ENCODE measurements at places on chromosomes 5 and 9.
A peak's percentile ranks its signal among the peaks of the same experiment; 100 is the strongest.

DNA sequence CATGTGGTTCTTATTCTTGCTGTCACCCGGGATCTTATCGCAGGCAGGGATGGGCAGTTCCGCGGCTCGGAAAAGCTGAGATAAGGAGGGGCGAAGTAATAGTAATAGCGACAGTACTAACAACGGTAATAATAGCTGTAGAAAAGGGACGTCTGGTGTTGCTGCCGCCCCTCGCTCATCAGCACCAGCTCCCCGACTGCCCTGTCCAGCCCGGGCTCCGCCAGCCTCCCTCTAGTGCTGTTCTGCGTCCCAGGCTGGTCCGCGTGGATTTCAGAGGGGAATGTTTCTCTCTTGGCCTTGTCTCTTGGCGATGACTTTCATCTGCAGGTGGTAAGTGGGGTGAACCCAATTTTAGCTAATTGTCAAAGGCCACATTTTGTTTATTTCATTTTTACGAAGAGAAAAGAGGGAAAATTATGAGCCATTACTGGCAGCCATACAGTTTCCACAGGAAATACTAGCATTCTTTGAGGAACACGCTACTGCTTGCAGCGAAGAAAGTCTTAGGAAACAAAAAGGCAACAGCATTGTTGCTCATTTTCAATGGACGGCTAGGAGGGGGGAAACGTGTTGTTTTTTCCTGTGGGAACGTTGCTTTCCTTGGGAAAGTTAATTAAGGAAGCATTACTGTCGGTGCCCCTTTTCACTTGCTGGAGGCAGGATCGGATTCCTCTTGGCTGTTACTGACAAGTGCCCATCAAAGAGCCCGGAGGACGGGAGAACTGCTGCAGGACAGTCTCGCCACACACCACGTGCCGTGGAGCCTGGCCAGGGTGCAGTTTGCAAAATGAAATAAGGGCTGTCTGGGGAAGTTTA is 762 bp downstream of the SNCAIP start:
- DNase-seq: no peak

DNA sequence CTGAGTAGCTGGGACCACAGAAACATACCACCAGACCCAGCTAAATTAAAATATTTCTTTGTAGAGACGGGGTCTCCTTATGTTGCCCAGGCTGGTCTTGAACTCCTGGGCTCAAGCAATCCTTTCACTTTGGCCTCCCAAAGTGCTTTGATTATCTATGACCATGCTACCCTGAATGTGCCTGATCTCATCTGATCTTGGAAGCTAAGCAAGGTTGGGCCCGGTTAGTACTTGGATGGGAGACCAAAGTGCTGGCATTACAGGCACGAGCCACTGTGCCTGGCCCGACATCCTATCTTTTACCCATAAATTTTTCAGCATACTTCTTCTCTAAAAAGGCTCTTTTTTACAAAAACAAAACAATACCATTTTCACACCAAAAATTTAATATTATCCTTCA is 137.0 kb upstream of the LRRTM2 start:
- DNase-seq: no peak

DNA sequence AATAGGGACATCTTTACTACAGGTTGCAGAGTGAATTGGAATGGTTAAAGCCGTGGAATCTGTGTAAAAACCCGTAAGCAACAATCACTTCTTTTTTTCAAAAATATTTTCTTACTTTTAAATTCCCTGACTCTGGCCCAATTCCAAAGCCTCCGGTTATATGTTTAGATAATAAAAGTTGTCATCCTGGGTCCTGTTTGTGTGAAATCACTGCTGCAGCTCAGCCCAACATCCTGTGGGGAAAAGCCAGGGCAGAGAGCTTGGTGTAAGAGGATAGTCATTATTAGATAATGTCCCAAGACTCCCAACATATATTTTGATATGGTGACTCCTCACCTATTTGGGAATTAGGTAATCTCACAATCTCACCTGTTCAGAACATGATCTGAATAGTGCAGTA is 586.0 kb upstream of the BRINP1 start:
- no peak for DNase-seq

DNA sequence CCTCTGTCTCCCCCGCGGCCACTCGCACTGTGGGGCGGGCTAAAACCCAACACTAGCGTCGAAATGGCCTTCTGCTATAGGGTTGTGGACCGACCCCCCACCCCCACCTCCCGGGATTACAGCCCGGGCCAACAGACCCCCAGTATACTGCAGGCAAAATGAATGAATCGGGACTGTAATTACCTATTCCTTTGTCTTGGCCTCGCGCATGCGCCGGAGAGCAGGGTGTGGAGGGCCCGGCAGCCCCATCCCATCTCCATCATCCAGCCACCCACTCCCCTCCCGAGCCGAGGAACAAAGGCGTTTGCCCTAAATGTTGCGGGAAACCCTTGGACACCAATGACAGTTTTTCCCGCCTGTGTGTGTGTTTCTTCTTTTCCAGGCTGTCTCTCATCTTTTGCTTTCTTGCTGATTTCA is 1.6 kb downstream of the BASP1 start:
- DNase-seq: no peak

GRCh38 chr9:36487482-36488388 is 85.0 kb upstream of the MELK start:
- DNase-seq: peak; percentile 90
